ENCODE measurements at places on chromosomes 16 and 17.

DNA sequence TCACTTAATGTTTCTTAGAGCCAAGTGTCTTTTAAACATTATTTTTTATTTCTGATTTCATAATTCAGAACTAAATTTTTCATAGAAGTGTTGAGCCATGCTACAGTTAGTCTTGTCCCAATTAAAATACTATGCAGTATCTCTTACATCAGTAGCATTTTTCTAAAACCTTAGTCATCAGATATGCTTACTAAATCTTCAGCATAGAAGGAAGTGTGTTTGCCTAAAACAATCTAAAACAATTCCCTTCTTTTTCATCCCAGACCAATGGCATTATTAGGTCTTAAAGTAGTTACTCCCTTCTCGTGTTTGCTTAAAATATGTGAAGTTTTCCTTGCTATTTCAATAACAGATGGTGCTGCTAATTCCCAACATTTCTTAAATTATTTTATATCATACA is 13.6 kb upstream of the BCAS3 start:
- no peak for DNase-seq

GRCh38 chr17:20944014-20944865 is 98.6 kb downstream of the USP22 start:
- DNase-seq, result peak; percentile 19

DNA sequence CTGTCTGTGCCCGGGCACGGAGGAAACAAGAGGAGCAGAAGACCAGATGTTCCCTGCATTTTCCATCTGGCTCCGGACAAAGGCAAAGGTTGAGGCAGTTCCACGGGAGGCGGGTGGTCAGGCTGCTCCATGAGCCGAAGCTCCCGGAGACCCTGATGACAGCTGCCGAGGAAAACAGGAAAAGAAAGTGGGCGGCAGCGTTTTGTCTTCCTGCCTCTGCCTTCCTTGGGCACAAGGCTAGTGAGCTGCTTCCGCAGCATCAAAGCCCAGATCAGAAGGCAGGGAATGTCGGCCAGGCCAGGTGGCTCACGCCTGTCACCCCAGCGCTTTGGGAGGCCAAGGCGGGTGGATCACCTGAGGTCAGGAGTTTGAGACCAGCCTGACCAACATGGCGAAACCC is 16.2 kb downstream of the SLC43A2 start:
- no peak for DNase-seq

DNA sequence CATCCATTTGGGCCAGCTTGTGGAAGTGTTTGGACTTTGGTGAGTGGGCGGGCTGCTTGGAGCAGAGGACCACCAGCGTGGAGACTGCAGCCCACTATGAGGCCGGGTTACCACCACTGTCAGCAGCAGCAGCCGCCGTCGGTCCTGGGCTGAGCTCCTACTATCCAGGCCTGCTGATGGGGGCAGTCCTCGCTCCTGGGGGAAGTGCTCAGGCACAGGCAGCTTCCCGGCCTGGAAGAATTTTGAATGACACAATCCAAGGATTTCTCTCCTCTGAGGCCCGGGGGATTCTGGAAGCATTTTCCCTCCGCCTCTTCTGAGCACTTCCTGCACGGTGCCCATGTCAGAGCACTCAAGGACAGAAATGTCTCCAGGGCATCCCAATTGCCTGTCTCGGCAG is 5.3 kb upstream of the NOD2 start:
- no peak for DNase-seq

- no peak for DNase-seq
Measured at GRCh38 chr16:53816211-53816836, 112.4 kb downstream of the FTO start.

DNA sequence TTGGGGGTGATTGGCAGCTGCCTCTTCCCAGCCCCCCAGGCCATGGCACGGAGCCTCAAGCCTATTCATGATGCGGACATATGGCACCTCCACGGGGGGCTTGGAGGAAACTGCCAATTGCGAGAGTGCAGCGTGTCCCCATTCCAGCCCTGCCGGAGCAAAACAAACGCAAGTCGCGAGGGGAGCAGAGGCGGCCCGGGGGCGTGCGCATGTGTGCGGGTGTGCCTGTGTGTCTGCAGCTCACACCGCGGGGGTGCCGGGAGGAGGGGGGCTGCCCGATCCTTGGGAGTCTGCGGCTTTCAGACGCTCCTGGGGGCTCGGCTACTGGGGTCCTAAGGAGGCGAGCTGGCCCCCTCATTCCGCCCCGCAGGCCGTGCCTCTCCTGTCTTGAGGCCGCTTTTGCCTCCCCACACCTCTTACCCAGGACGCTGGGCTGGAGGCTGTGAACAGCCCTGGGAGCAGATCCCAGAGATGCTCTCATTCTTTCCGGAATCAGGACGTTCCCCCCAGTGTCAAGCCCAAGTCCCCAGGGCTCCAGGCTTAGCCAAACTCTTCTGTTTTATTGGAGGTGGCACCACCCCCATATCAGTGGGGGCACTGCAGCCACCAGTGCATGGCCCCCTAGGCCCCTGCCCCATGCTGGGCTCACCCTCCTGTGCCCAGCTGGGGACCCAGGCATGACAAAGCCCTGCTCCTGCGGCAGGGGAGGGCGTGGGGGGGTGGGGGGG is 29.1 kb downstream of the ENDOV start:
- no peak for DNase-seq

- DNase-seq, result no peak
Measured at GRCh38 chr16:78425891-78426510, 326.5 kb downstream of the WWOX start.

GRCh38 chr16:3696425-3697218 is 20.7 kb downstream of the TRAP1 start:
- DNase-seq, result peak; percentile 76
